Mesenteric fat pad (tissue), 1 donor: ENCODE measurements at places on chromosomes 13 and 19. TPM values are rescaled to one million over a fixed set of nuclear protein-coding genes. Genes with fewer than 3 reads are reported as not detected.

Gene ZNF560
- total RNA-seq: 0.16 TPM

Gene ZFR2
- total RNA-seq: not detected

Gene FKRP
- total RNA-seq: 13.2 TPM

Gene HIF3A
- 27.4 TPM for total RNA-seq

GRCh38 chr13:100535426-100536135 lies 53.0 kb downstream of the GGACT start:
- no peak for DNase-seq

GRCh38 chr19:3333020-3333583 lies 33.3 kb upstream of the NFIC start:
- no peak for DNase-seq

GRCh38 chr19:35545001-35545854 lies at the start of gene TMEM147:
Gene TMEM147 (plus strand): TSS chr19:35545626. CDS start chr19:35545740, 114 bp downstream.
- DNase-seq: peak; percentile 97

- no peak for DNase-seq
Observed at GRCh38 chr19:38728752-38729541, 15.3 kb downstream of the CAPN12 start.

DNA sequence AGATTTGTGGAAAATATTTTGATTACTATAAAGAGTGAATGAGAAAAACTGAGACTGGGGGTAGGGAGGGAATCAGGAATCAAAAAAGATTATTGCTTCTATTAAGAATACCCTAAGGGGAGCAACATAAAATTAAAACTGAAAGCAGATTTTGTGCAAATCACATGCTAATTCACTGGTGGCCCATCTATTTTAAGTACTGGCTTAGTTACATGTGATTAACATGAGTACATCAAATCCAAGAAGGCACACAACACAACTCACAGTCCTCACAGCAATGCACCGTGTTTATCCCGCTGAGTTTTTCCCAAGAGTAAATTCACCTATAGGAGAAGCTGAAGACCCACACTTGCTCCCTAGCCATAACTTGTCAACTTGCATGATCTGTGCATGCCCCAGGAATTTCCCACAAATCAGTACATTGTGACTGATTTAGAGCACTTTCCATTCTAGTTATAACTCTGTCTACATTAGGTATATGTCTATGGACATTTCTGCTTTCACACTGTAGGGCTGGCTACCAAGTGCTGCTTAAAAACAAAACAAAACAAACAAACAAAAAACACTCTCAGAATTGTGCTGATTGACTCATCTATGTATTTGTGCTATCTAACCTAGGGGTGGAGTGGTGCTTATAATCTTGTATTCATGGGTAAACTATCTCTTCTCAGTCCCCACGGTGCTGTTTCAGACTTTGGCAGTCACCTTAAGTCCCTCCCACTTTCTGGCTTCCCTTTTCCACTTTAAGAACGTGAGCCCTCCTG lies 24.3 kb downstream of the AMER2 start:
- DNase-seq: no peak

- DNase-seq: no peak
Observed at GRCh38 chr13:43986421-43986981, 106.8 kb downstream of the LACC1 start.

DNA sequence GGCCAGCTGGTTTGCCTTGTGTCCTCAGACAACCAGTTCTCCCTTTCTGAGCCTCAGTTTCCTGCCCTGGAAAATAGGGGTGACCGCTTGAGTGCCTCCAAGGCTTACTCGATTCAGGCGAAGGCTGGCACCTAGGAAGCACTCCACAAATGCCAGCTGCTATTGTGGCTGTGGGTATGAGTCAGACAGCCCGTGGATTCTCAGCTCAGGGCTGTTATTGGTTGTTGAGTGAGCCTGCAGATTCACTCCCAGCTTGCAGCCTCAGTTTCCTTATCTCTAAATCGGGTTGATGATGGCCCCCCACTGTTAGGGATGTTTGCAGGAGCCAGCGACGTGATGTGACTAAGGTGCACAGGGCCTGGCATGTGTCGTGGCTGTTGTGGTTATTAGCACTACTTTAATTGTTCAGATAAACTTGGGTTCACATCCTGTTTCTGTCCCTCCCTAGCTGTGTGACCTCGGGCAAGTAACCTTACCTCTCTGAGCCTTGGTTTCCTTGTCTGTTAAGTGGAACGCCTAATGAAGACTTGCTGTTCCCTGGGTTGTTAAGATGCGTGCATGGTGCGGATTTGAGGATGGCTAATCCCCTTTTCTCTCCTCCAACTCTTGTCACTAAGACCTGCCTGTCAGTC lies 2.4 kb downstream of the MARK4 start:
- no peak for DNase-seq

DNA sequence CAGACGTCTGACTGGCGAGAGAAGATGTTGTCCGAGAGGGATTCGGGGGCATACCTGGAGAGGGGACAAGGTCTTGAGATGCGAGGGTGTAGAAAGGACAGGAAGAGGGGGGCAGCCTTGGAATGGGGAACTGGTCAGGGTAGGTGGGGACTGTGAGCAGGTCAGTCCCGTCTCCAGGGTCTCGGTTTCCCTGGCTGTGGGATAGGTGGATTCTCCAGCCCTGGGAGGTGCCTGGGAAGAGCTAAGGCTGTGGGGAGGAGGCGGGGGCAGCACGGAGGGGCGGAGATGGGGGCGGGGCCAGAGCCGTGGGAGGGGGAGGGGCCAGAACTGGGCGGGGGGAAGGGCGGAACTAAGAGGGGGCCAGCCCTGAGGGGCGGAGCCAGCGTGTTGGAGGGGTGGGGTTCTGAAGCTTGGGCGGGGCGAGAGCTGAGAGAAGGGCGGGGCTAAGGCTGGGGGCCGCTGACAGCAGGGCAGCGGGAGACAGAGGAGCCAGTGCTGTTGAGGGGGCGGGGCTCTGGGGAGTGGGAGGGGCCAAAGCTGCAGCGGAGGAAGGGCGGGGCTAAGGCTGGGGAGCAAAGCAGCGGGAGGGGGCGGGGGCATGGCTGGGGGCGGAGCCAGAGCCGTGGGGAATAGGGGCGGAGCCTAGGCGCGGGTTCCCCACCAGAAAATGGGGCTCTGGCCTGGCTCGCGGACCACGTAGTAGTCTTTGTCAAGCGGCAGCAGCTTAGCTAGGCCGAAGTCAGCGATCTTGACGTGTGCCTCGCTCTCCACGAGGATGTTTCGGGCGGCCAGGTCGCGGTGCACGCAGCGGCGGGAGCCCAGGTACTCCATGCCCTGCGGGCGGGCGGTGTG lies 9.5 kb upstream of the INSL3 start:
- DNase-seq: no peak

GRCh38 chr19:46606019-46606418 lies 4.9 kb downstream of the CALM3 start:
- DNase-seq: peak; percentile 83
